ENCODE measurements at places on chromosomes 5 and 9.
A peak's percentile ranks its signal among the peaks of the same experiment; 100 is the strongest.

- DNase-seq = peak; percentile 81
These were observed 72.7 kb upstream of the ORM1 start for GRCh38 chr9:114250235-114250568.

- DNase-seq = no peak
These were observed 296.6 kb upstream of the RASA1 start for GRCh38 chr5:86971034-86971571.

- no peak for DNase-seq
These were observed 47.5 kb downstream of the TENT4A start for GRCh38 chr5:6760686-6761085.

DNA sequence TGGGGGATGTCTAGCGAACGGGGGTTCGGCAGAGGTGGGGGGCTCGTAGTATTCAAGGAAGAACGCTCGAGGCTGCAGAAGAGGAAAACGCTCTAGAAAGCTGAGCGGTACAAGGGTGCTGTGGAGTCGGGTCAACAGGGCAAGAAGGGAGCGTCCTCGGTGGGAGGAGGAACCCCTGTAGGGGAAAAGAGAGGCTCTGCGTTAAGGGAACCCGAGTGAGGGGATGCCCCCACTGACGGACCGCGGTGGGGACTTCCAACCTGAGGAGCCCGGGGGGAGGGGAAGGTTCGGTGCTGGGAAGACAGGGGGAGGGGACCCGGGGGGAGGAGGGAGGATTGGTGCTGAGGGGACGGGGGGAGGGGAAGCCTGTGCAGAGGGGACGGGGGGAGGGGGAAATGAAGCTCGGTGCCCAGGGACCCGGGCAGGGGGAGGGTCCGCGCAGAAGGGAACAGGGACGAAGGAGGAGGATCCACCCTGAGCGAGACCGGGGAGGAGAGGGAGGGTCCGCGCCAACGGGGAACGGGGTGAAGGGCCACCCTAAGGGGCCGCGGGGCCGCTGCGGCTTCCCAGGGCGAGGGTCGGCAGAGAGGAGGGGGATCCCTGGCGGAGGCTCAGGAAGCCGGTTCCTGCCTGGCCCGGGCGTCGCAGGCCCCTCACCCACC lies 621 bp downstream of the NR6A1 start:
- DNase-seq = no peak

DNA sequence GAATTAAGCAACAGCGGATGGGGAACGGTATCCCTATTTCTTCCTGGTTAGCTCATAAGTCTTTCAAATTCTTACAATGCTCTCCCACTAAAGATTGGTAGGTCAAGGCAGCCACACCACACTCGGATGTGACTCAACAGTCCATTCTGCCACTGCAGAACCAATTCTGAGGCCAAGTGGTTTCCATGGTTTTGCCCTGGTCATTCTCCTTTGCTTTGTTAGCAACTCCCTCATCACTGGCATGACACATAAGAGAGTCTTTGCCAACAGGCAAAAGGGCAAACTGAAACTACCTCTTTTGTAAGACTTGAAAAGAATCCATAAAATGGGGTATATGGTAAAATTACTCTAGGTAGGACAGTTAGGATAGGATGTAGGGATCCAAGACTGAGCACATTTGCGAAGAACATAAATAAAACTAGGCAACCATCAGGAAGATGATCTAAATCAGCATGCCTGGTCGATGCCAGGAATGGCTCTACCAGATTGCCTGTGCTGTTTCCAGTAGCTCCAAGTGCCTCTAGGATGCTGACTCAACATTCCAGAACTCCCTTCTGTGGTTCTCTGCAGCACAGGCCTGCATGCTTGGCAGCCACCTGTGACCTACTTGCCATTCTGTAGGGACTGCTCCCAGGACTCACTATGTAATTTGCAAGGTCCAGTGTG lies 105.4 kb downstream of the DCP2 start:
- no peak for DNase-seq

DNA sequence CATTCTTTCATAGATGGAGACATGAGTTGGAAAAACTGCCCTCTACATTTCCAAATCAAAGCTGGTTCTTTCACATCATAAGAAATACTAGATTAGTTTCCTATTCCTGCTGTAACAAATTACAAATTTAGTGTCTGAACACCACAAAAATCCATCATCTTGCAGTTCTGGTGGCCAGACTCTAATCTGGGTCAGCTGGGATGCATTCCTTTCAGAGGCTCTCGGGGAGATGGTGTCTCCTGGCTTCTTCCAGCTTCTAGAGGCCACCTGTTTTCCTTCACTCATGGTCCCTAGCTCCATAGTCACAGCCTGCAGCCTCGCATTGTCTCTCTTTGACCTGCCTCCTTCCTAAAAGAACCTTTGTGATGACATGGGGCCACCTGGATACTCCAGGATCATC lies 65.2 kb downstream of the RETREG1 start:
- no peak for DNase-seq

- no peak for DNase-seq
These were observed 77.2 kb downstream of the FBXL7 start for GRCh38 chr5:15577132-15577531.

DNA sequence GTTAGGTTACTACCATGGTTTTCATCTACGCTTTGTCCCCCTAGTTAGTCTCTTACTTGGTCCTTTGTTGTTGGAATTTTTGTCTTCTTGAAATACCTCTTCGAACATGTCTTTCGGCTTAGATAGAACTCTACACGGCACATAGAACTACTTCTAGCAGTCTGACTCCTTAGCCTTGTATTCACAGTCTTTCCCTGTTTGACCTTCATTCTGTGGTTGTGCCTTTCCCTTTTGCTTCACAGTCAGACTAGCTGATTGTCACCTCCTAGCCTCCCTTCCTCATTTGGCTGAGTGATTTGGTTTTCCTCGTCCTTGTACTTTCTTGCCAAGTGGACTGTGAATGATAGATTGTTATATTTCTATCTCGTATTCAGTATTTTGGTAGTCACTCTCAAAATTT lies 10.7 kb downstream of the SMAD5 start:
- DNase-seq = no peak
